ENCODE measurements at places on chromosomes 11 and 22.

DNA sequence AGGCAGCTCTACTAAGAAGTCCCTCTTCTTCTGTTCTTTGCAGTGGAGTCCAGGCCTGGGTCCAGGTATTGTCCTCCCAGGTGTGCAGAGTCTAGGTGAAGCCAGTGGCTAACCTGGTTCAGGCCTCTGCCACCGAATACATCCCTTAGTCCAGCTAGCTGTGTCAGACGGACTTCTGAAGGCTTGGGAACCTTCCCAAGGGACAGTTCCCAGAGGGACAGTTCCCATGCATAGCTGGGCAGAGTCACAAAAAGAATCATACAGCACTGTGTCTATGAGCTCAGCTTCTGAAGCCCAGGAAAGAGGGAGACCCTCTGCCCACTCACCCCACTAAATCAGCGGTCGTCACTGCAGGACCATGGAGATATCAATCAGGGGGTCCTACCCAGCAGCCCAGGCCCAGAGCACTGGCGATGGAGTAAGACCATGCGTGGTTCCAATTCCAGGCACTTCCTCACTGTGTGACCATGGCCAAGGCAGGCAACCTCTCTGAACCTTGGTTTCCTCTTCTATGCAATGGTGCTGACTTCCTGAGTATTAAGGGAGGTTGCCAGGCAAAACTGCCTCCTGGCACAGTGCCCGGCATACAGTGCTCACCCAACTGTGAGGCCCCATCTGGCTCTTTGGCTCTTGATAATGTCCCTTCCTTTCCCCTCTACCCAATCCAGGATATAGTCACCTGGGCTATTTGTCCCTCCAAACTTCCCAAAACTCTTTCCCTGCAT, 3.4 kb downstream of the MS4A10 start:
- DNase-seq, result no peak

GRCh38 chr11:40401132-40401853, 1058.2 kb downstream of the LRRC4C start:
- DNase-seq, result no peak

GRCh38 chr22:29030016-29030617, 31.5 kb downstream of the C22orf31 start:
- DNase-seq, result no peak

- no peak for DNase-seq
These were observed 189.8 kb downstream of the SNX19 start for GRCh38 chr11:130726234-130727037.

DNA sequence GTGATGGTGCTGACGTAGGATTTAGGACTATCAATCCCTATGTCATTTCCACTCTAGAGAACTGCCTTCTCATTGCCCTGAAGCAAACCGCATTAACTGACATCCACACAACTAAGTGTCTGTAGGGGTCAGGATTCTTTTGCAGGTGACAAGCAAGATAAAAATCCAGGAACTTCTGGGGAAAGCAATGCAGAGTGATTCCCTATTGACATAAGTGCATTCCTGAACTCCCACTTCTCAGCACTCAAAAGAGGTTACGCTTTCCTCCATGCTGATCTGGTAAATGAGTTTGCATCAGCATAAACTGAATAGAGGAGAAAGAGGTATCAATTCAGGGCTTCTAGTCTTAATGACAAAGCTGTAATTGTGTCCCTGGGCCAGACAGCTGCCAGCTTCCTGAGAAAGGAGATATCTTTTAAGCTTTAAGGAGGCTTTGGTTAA, 224.6 kb upstream of the ISX start:
- DNase-seq, result no peak

- no peak for DNase-seq
These were observed 32.4 kb downstream of the NF2 start for GRCh38 chr22:29635734-29636357.

DNA sequence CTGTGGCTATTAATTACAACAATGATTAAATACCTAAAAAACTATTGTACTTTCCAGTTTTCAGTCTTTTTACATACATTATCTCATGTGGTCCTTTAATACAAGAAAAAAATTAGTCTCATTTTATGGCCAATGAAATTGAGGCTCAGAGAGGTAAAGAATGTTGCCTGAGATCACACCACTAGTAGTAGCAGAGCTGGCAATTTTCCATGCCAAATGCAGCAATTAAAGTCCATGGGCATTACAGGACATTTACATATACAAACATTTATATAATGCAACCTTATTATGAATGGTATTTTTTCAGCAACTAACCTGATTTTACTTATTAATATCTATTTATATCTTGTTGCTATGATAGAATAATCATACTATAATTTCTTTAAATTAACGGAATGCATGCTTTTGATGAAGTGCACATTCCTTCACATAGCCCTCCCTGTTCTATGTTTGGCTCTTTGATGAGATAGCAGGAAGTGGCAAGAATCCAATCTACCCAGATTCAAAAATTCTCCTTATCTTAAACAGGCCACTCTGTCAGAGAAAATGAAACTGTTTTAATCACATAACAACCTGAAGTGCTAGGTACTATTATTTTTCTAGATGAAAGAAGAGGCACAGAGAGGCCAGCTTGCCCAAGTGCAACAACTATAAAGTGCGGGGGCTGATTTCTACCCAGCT, 120.9 kb upstream of the LDLRAD3 start:
- DNase-seq, result no peak

DNA sequence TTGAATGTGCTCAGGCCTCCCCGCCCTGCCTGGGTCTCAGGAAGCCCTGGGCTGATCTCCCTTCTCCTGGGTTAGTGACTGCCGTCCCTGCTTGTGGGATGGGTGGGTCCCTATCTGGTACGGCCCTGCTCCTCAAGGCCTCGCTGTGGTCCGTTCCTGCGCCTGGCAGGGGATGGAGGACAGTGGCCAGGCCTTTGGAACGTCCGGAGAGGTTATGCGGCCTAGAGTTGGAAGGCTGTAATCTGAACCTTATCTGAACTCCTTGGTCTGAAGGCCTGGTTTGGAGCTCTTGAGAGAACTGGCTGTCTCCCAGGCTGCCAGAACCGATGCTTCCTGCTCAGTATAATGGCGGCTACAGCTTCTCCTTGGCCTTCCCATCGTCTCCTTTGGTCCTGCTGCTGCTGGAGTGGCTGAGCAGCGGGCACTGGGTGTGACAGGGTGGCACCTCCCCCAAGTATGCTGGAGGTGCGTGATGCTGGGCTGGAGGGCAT, 72.8 kb downstream of the FLI1 start:
- no peak for DNase-seq

- no peak for DNase-seq
These were observed 80.1 kb upstream of the NNMT start for GRCh38 chr11:114215871-114216795.

DNA sequence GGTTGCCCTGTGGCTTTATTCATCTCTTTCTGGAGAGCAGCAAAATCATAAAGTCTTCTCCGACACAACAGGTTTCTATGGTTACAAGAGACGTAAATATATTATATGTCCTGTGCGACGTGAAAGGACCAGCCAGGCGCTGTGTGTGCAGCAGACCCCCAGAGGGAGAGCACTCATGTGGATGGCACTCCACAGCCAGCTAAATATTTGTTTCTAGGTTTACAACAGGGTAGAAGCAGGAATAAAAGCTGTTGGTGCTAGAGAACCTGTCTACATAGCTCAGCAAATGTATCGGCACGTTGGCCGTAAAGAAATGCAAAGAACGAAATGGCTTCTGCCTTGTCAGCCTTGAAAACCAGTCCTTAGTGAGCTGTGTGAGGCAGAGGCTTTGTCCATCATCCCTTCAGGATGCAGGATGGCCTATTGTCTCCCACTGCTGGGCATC, 133.8 kb upstream of the PITPNB start:
- DNase-seq, result no peak

DNA sequence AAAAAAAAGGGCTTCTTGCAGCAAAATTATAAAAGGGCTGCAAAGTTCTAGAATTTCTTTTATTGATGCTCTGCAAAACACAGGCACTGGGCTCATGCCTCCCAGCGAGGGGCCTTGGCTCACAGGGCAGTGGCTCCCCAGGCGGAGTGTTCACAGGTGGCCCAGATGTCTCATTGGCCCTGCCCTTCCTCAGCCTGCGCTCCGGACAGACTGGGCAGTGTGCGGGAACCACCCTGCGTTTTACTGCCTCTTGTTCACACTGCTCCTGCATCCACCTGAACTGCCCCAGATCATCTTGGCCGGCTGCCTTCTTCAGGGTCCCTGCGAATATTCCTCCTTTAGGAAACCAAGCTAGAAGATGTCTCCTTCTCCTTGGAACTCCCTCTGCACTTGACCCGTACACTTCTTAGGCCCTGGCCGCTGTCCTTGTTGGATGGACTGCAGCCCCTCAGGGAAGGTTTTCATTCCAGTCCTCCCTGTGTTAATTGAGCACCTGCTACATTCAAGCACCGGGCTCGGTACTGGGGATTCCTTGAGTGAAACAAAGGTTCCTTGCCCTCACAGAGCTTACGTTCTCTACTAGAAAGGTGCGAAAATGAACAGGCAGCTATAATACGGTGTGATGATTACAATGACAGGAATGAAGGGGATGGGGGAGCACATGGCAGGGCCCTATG, 4.5 kb downstream of the TUBA8 start:
- no peak for DNase-seq

GRCh38 chr22:29734406-29734805, 14.6 kb downstream of the CABP7 start:
- DNase-seq, result no peak

- DNase-seq, result no peak
These were observed 106.4 kb downstream of the SERGEF start for GRCh38 chr11:17906436-17906835.

DNA sequence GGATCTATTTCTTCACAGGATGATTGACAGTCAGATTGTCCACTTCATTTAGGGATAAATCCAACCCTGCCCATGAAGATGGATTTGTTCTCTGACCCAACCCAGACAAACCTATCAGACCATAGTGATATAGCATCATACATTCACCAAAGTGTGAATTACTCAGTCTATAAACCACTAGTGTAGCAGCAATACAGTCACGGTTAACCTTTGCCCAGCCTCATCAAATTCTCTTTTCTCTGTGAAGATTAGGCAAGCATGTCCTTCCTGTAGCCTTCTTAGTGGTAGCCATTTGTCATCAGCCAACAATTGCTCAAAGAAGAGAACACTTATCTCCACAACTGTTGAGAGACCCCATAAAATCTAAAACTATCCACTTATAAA, 14.4 kb upstream of the BIRC2 start:
- no peak for DNase-seq

DNA sequence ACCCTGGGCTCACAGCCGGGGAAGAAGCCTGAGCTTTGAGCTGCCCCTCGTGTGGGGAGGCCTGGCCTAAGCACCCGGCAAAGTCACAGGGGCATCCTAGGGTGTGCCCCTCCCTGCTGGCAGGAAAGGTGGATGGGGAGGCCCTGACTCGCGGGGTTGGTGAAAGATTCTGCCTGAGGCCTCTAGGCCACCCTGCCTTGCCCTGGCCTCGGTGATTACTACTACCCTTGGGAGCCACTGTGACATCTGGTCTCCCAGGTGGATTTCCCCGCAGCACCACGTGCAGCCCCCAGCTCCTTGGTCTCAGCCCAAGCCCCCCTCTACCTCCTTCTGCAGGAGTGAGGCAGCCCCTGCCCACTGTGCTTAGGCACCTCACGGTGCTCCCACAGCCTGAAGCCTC, 23.9 kb downstream of the GNAZ start:
- DNase-seq, result no peak

DNA sequence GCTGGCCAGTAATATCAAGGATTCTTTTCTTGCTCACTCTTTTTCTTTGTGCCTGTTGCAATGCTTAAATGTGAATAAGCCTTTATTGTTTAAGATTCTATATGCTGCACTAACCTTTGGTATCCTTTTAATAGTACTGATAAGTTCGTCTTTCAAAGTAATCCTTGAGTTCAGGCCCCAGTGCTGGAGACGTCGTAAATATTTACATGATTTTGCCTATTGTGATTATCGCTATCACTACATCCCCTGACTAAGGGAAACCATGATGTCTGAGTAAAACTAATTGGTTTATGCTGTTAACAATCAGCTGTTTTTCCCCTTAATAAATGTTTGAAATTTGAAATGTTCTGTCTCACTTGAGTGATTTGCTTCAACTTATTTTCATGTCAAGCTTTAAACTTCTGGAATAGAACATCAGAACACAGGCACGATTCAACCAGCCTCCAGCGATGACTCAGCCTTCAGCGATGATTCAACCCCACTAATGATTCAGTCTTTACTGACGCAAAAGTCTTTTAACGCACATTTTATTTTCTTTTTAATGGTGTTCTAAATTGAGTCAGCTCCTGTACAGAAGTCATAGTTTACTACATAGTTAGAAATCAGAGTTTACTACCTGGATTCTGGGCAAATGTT, 3.9 kb downstream of the HTATIP2 start:
- DNase-seq, result peak; percentile 81

DNA sequence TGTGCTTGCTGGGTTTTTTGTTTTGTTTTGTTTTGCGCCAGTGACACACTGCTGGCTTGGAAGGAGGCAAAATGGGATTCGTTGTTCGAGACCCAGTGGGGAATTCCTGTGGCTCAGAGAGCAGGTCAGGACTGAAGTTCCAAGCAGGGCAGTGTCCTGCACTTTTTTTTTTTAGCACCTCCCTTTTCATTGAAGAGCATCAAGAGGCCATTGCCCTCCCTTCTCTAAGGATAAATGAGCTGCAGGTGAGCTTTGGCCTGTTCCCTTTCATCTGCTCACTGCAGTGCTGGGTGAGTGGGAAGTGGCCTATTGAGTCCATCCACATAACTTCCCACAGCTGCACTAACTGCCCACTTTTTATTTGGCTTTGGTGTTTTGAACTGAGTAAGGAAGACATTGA, 87.8 kb downstream of the ARHGAP42 start:
- DNase-seq, result no peak

DNA sequence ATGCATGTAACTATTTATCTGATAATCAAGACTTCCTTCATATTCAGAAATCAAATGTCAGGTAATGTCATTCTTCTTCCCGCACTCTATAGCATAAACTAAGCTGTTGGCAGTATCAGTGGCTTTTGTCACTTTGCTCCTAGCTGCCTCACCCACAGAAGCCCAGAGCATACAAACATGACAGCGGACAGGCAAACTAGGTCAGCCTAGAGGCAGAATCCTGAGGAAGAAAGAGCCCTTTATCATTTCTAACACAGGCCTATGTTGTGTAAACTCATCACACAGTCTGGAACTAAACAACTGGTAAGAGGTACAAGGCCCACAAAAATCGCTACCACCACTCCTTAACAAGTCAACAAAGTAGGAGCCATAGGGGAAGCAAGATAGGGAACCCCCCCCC, 21.0 kb downstream of the GUCY1A2 start:
- DNase-seq, result no peak

GRCh38 chr11:58693026-58693425, 38.7 kb downstream of the GLYAT start:
- DNase-seq, result no peak

- no peak for DNase-seq
These were observed 6.5 kb downstream of the HMBS start for GRCh38 chr11:119091178-119091577.

Measured in HS-27A (cell line).